ENCODE measurements at places on chromosomes 5 and 9. TPM values are rescaled to one million over a fixed set of nuclear protein-coding genes. Genes with fewer than 3 reads are reported as not detected.

Gene TLX3
- total RNA-seq = not detected

Gene ZFP2
- not detected for total RNA-seq

Gene COL5A1
- total RNA-seq = 65.4 TPM

Gene ELOVL7
- 14.3 TPM for total RNA-seq

Gene FOXD4L5
- not detected for total RNA-seq

Gene SLC34A1
- not detected for total RNA-seq

Gene ADAMTSL1
- not detected for total RNA-seq

Gene NMUR2
- 0.09 TPM for total RNA-seq

Gene TSSK1B
- total RNA-seq = not detected

Gene RXFP3
- total RNA-seq = not detected

Gene HK3
- 0.03 TPM for total RNA-seq

Gene GALT
- total RNA-seq = 20.8 TPM

Gene S100Z
- total RNA-seq = not detected

Gene OLFML2A
- 17.8 TPM for total RNA-seq

Gene ZNF300
- total RNA-seq = 2.3 TPM

Gene CENPK
- 40.9 TPM for total RNA-seq

Gene PRLR
- 0.09 TPM for total RNA-seq

Gene PDZD2
- 0.10 TPM for total RNA-seq

Gene IL9
- not detected for total RNA-seq

Gene FRRS1L
- 0.18 TPM for total RNA-seq

Gene PCDHA6
- total RNA-seq = not detected

Gene IRX4
- total RNA-seq = 0.28 TPM

Gene TAF11L12
- total RNA-seq = not detected

Gene UCK1
- 22.4 TPM for total RNA-seq

Gene CTXN3
- not detected for total RNA-seq

Gene ZDHHC11B
- 1.2 TPM for total RNA-seq

Gene AK8
- 1.4 TPM for total RNA-seq

Gene SPATA31D4
- not detected for total RNA-seq

Gene LCP2
- not detected for total RNA-seq

Gene NSG2
- total RNA-seq = 0.08 TPM

Gene PPIP5K2
- total RNA-seq = 22.0 TPM

Gene PLGRKT
- 23.2 TPM for total RNA-seq

Gene KIF20A
- total RNA-seq = 48.2 TPM

Gene TTC39B
- total RNA-seq = 0.85 TPM

All from A549 treated with CORT108297 at 1 μM for 4 hours (cell line).